ENCODE measurements at places on chromosomes 6 and 20.

- DNase-seq = no peak
These were observed 69.9 kb upstream of the BTBD3 start for GRCh38 chr20:11847827-11848226.

GRCh38 chr6:12482386-12483375 is 192.5 kb downstream of the EDN1 start:
- no peak for DNase-seq

- no peak for DNase-seq
These were observed 253.6 kb upstream of the NOX3 start for GRCh38 chr6:155709262-155709661.

DNA sequence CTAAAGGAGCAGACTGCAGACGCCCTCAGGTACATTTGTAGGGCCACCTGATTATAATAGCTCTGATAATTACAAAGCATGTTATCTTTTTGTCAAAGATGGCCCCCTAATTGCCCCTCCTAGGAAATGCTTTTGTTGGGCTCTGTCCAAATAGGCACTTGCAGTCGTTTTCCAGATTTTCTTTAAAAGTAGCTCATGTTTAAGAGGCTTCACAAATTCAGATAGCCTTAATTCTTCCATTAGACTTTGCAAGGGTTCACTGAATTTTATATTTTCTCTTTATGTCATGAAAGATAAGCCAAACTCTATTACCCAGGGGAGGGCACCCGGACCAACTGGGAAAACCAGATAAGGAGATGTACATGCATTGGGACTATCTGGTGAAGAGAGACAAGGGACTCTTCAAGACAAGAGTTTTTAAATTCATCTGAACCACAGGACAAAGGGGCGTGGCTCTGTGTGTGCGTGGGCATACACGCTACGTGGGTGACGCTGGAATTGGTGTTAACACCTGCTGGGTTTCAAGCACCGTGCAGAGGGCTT is 95.6 kb downstream of the TOX2 start:
- DNase-seq = no peak

GRCh38 chr6:71420095-71420692 is 131.6 kb downstream of the OGFRL1 start:
- no peak for DNase-seq

DNA sequence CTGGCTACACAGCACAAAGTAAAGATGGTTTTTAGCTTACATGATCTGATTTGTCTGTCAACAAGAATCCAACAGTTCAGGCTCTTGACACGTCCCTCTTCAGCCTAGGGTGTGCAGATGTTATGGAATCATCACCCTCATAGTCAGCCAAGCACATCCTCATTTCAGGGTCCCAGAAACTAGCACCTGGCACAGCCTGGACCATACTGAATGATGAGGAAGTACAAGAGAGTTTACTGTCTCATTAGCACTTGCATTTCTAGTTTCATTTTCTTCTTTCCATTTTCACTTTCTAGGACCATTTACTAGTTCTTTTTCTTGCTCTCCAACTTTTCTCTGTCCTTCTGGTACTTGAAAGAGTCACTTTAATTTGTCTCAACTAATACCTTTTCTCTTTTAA is 6.5 kb downstream of the RIPOR2 start:
- DNase-seq = no peak

DNA sequence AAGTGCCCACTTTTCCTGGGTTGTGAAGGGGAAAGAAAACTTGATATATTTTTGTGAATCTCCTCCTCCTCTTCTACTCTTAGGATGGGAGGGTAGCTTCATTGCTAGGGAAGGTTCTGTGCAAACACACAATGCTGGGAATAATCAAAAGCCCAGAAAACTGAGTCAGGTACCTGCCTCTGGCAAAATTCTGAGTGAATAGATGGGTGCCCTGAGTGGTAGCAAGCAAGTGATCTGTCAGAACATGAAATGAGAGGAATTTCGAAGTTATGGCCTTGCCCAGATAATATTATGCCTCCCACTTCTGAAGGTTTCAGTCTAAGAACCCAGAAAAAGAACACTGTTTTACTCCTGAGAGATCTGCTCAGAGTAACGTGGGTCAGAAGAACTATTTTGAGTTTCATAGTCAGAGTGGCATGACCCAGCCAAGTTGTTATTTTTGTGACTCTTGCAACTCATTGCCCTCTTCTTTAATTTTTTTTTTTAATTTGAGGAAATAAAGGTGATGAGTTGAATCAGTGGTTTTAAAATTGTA is 158.3 kb downstream of the BMP2 start:
- no peak for DNase-seq

Measured in stimulated activated CD4-positive, alpha-beta T cell treated with anti-CD3 and anti-CD28 coated beads, Interleukin-1b, Interleukin-23, amount 100 ng/mL, for 1 hour (primary cell).